ENCODE measurements at places on chromosomes 5 and 9.

GRCh38 chr5:96658272-96658671 is 3.9 kb upstream of the CAST start:
- no peak for DNase-seq

GRCh38 chr5:107952450-107952849 is 281.7 kb upstream of the EFNA5 start:
- no peak for DNase-seq

GRCh38 chr9:504921-505740 is 290.5 kb downstream of the DOCK8 start:
- DNase-seq, result no peak

GRCh38 chr9:99040911-99041582 is 63.9 kb upstream of the TGFBR1 start:
- no peak for DNase-seq

- no peak for DNase-seq
Measured at GRCh38 chr5:1125030-1125357, 13.1 kb upstream of the SLC12A7 start.

DNA sequence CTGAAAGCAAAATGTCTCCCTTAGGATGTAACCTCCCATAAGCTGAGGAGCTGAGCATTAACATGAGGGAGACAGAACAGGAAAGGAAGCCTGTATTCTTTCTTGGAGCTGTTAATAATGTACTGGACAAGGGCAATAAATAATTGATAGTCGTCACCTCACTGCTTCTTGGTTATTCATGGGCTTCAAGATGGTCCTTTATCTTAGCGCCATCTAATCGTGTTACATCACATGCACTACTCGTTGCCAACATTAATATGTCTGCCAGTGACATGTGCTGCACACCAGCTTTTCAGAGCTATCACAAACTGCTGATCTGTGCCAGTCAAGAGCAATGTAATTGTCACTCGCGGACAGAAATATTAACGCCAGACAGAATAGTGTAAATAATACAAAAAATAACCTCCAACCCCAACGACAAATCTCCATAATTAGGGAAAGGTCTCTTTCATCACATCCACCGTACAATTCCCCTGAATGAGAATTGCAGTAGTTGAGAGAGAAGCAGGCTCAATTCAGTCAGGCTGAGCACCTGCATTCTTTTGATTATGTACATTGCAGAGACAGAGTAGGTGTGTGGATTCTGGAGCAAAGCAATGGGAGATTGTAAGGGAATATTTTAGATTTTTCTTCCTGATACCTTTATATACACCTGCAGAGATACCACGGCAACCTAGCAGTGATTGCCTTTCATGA is 267.1 kb downstream of the SPATA31D1 start:
- DNase-seq, result no peak

- no peak for DNase-seq
Measured at GRCh38 chr5:116543501-116543900, 31.1 kb downstream of the SEMA6A start.

- DNase-seq, result no peak
Measured at GRCh38 chr5:90930756-90931431, 372.3 kb downstream of the ADGRV1 start.

DNA sequence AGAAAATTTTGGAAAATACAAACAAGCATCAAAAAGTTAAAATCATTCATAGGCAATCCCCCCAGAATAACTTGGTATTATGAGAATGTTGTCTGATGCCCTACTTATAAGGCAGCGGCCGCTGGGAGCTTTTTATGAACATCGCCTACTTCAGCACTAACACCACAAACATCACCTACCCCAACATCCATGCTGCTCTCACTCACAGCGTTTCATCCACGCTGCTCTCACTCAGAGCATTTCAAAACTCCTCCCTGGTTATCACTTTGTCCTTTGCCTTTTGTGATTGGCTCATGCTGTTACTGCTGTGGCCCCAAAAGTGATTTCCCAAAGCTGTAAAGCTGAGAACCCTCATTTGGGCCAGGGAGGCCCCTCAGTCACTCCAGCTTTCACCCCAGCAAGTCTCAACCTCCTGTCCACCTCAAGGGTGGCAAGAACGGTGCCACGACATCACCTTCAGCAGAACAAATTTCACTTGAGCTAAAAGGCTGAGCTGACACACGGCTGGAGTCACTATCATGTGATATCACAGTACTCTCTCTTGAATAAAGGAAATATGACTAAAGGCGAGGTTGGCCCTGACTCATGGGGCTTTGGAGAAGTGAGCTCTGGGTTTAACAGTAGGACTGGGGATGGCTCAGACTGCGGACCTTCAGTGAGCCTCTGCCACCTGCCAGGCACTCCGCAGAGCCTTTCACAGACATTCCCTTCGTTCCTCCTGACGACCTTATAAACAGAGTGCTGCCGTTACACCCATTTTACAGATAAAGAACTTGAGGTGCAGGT is 25.2 kb downstream of the SHC3 start:
- DNase-seq, result no peak

DNA sequence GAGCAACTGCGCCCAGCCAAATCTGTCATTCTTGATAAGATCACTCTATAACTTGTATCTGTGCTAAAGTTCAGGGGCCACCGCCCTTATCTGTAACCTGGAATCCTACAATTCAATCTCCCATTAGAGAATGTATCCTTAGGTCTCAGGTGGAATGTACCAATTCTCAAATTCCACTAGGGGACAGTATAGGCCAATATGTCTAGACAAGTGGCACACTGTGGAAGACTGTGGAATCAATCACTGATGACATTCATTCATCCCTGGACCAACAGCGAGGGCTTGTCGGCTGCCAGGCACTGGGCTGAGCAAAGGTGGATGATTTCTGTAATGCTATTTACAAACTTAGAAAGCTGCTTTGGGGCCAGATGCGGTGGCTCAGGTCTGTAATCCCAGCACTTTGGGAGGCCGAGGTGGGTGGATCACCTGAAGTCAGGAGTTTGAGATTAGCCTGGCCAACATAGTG is 28.7 kb upstream of the MEGF9 start:
- DNase-seq, result no peak

DNA sequence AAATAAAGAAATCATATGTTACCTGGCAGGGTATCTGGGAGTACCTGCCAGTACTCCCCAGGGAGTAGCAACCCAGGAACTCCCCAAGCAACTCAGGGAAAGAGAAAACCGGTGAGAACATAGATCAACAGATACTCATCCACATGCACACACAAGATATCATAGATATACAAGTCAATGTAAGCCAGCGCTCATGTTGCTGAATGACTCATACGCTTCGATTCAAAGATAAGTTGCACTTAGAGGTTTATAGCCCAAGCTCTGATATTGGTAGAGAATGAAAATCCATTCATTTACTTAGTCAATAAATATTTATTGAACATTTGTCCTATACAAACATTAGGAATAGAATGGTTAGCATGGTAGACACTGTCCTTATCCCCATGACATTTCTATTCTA is 219.1 kb upstream of the TRPC7 start:
- no peak for DNase-seq

- no peak for DNase-seq
Measured at GRCh38 chr5:79075646-79076426, 6.3 kb downstream of the BHMT2 start.

DNA sequence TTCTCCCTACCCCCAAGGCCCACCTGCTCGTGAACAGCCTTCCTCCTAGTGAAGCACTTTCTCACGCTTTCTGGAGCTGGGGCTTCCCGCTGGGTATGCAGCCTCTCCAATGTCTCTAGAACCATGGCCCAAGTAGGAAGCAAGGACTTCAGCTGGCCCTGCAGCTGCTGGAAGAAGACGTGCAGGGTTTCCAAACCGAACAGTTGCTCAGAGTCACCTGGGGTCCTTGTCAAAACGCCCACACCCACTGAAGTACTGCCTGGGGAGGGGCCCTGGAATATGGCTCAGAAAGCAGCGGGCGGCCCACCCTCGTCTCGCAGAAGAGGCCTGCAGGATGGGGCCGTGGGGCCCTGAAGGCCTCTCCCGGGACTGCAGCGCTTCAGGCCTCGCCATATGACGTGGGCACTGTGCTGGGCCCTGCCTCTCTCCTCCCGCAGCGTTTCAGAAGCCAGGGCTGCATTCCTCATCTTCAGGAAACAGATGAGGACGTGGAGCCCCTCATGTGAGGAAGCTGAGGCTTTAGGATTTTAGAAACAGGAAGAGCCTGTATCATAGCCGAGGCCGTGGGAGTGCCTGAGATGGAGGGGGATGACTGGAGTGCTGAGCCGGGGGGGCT is 116.0 kb upstream of the LMX1B start:
- no peak for DNase-seq

GRCh38 chr5:158848634-158849033 is 251.1 kb downstream of the EBF1 start:
- DNase-seq, result no peak

DNA sequence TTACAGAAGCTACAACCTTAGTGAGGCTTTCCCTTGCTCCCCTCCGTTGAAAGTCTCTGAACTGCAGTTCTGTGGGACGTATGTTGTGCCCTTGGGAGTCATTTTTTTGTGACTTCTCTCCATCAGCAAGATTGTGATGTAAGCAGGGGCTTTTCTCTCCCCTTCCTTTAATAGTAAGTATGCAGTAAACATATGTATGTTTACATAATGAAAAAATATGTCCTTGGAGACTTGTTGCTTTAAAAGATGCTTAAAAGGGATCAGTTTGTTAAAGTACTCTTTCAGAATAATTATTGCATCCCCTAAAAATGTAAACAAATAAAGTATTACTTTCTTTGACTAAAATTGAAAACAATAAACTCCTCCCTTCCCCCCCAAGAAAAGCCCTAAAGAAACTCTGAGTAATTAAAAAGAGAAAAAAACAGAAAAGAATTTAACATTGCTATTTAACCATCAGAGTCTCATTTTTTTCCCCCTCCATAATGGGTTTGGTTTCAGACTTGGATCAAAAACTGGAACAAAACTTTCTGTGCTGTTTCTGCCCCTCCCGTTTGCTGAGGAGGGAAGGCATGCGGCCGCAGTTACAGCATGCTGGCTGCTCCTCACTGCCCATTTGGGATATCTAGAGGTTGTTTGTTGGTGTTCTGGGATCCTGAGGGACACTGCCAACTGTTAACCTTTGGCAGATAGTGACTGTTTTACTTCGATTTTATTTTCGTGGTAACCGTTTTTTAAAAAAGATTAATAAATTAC is 40.2 kb downstream of the TRIO start:
- DNase-seq, result no peak

DNA sequence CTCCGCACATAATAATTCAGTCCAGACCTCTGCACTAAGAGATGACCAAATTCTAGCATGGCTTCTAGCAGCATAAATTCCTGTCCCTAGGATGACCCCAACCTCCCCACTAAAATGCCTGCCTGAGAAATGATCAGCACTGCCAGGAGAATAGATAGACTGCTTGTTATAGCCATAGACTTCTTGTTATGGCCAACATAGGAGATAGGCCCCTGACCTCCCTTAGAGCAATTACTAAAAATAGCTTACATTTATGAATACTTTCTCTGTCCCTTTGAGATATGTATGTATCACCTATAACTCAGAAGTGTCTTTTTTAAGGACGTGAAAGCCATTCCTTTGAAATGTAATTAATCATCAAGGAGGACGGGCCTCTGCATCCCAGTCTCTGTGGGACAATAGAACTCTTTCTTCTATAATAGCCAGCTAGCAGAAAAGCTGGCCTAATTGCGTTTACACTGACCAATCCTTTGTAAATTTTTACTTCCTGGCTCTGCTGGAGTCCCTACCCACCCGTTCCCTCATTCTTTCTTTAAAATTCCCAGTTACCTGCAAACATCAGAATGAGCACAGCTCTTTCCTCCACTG is 1002.7 kb downstream of the CDH18 start:
- DNase-seq, result no peak

- DNase-seq, result no peak
Measured at GRCh38 chr5:57804007-57804444, 321.4 kb upstream of the ACTBL2 start.

DNA sequence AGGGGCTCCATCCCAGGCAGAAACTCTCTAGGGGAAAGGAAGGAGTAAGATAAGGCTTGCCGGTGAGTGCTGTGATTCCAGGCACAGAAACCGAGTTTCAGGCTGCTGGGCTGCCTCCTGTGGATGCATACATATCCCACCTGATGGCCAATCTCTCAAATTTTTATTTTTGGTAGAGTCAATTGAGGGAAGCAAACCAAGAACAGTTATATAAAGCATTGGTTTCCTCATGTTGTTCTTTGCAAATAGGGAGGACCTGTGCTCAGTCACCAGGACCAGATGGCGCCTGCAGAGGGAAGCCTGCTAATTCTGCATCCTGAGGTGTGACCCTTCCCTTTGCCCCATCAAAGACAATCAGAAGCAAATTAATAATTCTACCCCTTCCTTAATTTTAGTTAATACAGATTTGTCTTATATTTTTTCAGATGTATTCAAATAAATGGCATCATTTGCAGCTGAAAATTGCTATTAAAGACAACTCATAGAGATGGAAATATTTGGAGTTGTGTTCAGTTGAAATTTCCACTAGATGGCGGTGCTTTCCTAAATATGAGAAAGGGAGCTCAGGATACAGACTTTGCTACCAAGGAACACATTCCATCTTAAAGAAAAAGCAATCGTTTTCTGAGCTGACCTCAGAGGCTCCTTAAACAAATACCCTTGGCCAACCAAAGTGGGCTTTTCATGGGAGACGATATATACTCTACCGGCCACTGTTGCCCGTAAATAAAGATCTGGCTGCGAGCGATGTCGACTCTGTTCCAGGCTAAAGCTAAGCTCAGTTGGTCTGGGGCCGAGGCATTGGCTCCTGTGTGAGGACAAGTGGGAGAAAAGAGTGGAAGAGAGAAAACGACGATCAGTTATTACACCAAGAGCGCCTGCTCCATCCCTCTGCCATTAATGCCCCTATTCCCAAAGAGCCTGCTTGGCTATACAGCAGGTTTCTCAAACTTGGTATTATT is 225.7 kb upstream of the KLF9 start:
- DNase-seq, result no peak

GRCh38 chr9:116945817-116946216 is 258.7 kb downstream of the TRIM32 start:
- DNase-seq, result no peak

DNA sequence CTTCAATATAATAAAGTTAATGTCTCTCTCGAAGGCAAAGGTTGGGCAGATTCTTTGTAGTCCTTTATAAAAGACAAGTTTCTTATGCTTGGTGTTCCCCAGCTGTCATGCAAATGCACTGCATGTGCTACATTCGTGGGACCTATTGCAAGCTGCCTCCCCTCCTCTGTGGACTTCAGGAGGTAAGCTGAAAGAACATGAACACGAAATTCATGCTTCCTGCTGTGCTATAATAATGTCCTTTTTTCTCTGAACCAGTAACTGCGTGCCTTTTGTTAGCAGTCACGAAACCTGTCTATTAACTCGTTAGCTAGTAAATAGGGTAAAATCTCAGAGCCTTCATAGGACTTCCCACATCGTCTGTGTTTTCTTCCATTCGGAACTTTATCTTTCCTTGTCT is 363.5 kb downstream of the CDH9 start:
- no peak for DNase-seq

GRCh38 chr5:32936329-32936728 is 225.2 kb downstream of the NPR3 start:
- no peak for DNase-seq

GRCh38 chr9:92503156-92503555 is 20.9 kb upstream of the ASPN start:
- no peak for DNase-seq

GRCh38 chr5:181044093-181044599 is 4.1 kb downstream of the BTNL9 start:
- peak; percentile 79 for DNase-seq

- peak; percentile 60 for DNase-seq
Measured at GRCh38 chr9:94014920-94015319, 59.8 kb upstream of the BARX1 start.

GRCh38 chr9:10674586-10674985 is 61.8 kb upstream of the PTPRD start:
- no peak for DNase-seq

All from esophagus muscularis mucosa (tissue), 4 donors.